ENCODE measurements at places on chromosomes 5 and 9.

DNA sequence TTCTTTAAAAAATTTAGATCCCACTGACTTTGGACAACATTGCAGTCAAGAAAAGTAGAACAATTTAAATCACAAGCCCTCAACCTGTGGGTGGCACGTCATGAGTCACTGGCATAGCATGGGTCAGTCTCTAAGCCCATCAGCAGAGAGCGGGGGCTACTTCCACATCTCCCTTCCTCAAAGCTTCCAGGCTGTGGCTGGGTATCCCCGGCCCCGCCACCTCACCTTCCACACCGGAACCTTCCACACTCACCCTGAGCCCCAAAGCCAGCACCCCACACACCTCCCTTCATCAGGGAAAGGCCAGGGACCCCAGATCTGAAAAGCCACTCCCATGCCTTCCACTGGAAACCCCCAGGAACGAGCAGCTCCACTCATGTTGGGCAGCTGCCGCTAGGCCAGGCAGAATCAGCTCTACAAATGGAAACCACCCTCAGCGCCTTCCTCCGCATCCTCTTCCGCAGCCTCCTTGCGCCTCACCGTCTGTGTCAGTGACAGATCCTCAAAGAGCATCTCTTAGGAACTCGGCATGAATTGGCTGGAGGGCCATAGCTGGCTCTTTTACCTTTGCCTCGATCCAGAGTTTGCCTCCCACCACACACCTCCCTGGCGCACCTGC, 156.5 kb downstream of the ERCC6L2 start:
- no peak for DNase-seq

- DNase-seq = no peak
Observed at GRCh38 chr9:88196142-88196790, 58.0 kb upstream of the SPATA31C2 start.

DNA sequence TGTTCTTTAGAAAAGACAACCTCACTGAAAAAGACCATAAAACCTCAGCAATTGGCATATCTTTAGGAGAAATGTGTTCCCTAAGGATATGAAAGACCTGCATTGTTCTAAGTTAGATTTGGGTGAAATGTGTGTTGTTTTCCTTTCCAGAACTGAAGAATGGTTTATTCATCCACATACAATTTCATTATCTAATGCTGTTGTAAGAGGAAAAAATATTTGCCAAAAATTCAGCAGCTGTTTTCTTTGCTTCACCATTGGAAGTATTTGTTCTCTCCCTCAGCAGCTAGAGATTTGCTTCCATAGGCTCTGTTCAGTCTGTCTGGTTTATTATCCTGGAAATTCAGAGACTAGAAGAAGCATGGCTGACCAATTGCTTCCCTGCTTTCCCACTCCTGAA, 150.9 kb downstream of the ISOC1 start:
- no peak for DNase-seq

DNA sequence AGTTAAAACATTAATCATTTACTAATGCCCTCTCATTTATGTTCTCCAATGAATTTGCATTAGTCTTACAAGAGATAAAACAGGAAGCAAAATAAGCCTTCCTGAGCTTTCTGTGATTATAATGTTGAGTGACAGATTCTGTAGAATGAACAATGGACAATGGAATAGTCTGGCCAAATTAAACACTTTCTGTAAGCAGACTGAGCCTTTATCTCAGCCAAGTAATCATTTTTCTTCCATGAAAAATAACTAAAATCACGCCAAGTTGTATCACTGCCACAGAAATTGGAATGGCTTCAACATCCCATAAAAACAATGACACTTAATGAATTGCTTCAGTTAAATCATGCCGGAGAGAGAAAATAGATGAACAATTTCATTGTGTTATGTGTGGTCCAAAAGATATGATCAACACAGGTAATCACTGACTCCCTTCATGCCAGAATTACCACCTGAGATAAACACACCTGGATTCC, 63.0 kb downstream of the TSSK1B start:
- DNase-seq = no peak

- DNase-seq = no peak
Observed at GRCh38 chr5:107639990-107640389, 30.7 kb downstream of the EFNA5 start.

DNA sequence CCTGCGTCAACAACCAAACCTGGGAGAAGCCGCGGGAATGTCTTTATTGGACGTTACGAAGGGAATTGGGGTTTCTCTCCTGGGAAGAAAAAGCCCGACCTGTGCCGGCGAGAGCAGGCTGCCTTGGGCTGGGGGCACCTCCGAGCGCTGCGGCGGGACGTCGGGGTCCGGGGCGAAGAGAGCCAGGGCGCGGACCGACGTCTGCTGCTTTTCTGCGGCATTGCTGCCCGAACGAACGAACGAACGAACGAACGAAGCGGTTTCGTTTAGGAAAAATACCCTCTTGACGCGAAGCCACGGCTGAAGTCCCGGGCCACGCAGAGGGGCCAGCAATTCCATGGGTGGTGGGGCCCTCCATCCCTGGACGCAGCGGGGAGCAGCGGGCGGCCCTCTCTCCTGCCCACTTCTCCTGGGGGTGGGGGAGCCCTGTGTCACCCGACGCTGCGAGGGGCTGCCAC, 4.8 kb upstream of the PITX1 start:
- no peak for DNase-seq

- DNase-seq = no peak
Observed at GRCh38 chr5:171481571-171482433, 62.4 kb downstream of the FGF18 start.

DNA sequence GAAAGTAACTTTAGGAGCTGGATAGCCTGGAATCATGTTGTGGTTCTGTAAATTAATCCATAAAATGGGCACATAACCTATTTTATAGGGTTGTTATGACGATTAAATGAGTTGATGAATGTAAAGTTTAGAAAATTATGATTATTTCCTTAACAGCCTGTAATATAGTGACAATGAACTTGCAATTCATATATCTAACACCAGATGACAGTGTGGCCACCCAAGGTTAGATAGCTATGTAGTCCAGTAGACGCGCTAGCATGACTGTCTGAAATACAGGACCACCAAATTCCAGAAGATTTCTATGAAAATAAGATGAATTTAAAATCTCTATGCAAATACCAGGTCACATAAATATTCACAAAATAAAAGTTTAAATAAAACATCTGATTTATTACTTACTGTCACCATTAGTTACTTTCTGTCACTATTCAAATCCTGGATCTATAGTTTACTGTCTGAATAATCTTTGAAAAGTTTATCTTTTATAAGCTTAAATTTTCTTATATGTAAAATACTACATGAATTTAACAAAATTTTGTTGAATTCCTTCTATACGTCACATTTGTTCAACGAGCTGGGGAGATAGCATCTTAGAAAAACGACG, 26.1 kb upstream of the MACIR start:
- peak; percentile 23 for DNase-seq

GRCh38 chr5:181121675-181122561, 9.1 kb downstream of the OR2V1 start:
- no peak for DNase-seq

Data from GM10248 (cell line).